Frontal cortex (tissue), 4 donors: ENCODE measurements at places on chromosomes 1 and 21. TPM values are rescaled to one million over a fixed set of nuclear protein-coding genes. Genes with fewer than 3 reads are reported as not detected.

SDF4 gene
- total RNA-seq, result 22.8 TPM

TMEM39B gene
- 5.3 TPM for total RNA-seq

REN gene
- not detected for total RNA-seq

FMO4 gene
- total RNA-seq, result 0.82 TPM

LCE1F gene
- total RNA-seq, result not detected

RAP1GAP gene
- total RNA-seq, result 18.8 TPM

DNAI4 gene
- 42.4 TPM for total RNA-seq

SLC35E2B gene
- 54.6 TPM for total RNA-seq

SH2D5 gene
- total RNA-seq, result 1.6 TPM

SUSD4 gene
- total RNA-seq, result 16.7 TPM

AGPAT3 gene
- total RNA-seq, result 26.1 TPM

VAV3 gene
- total RNA-seq, result 4.5 TPM

NR1I3 gene
- not detected for total RNA-seq

PPFIA4 gene
- 12.6 TPM for total RNA-seq

SPRR5 gene
- total RNA-seq, result not detected

CYP4B1 gene
- total RNA-seq, result not detected

HEYL gene
- 0.41 TPM for total RNA-seq

ESRRG gene
- total RNA-seq, result 8.6 TPM

CDA gene
- total RNA-seq, result not detected

WNT3A gene
- not detected for total RNA-seq

ALX3 gene
- total RNA-seq, result 0.41 TPM
